CD4-positive, alpha-beta memory T cell (primary cell): ENCODE measurements at places on chromosomes 12 and 14.

GRCh38 chr12:67331828-67332227, 62.7 kb downstream of the CAND1 start:
- no peak for DNase-seq

DNA sequence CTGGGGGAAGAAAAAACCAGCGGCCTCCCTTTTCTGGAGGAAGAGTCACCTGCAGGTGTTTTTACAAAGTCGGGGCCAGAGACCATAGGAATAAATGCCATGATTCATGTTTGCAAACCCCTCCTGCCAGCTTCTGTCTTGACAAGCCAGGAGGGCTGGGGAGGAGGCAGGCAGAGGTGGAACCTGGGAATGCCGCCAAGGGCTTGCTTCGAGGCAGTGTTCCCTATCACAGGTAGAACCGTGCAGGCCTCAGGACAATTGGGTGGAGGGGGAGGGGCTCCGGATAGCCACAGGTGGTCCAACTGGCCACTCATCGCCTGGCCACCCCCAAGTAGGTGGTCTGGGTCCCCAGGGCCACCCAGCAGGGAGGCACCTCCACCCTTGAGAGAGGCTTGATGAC, 14.2 kb upstream of the DLK1 start:
- DNase-seq: no peak

- no peak for DNase-seq
Observed at GRCh38 chr12:127398016-127398710, 868.8 kb upstream of the TMEM132C start.

- no peak for DNase-seq
Observed at GRCh38 chr14:59022144-59022543, 166.3 kb upstream of the DAAM1 start.

- peak; percentile 65 for DNase-seq
Observed at GRCh38 chr12:6950811-6951540, at the start of gene PTPN6. Gene PTPN6, plus strand, starts transcription at chr12:6951356. Its CDS starts 157 bp downstream, at chr12:6951513.

GRCh38 chr12:112937741-112938719, at the start of gene OAS3:
Gene OAS3, plus strand, starts transcription at chr12:112938474. Its CDS starts 57 bp downstream, at chr12:112938531.
- DNase-seq: peak; percentile 68

DNA sequence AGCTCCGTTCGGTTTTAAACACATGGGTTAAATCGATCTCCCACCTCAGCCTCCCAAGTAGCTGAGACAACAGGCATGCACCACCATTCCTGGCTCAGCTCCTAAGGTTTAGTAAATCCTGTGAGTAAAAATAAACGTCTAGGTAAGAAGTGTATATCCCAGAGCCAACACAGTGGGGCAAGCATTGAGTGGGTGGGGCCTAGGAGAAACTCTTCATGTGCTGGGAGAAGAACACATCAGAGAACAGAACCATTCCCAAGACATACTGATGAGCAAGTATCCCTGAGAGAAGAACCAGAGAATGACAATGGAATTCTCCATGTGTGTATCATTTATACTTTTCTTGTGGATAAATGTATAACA, 86.3 kb downstream of the SEC23A start:
- no peak for DNase-seq

DNA sequence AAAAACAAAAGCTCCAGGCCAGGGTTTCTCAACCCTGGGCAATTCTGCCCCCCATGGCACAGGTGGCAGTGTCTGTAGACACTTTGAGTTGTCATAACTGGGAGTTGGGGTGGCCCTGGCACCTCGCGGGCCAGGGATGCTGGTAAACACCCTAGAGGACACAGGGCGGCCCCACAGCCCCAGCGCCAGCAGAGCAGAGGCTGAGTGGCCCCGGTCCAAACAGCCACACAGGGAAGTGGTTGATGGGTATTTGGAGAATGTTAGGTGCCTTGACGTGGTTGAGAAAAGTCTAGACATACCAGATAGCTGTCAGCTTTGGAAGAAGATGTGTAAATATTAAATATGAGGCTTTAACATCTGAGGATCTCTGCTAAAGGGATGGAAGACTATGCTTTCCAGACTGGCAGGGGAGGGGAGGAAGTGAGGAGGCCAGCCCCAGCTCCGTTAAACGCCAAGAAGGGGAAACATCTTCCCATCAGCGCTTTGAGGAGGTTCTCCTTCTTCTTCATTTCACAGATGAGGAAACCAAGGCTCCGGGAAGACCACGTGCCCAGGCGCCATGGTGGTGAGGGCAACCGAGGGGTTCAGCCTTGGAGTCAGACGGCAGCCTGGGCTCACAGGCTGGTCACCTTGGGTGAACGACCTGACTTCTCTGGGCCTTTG, 103.7 kb downstream of the SCARB1 start:
- DNase-seq: no peak

DNA sequence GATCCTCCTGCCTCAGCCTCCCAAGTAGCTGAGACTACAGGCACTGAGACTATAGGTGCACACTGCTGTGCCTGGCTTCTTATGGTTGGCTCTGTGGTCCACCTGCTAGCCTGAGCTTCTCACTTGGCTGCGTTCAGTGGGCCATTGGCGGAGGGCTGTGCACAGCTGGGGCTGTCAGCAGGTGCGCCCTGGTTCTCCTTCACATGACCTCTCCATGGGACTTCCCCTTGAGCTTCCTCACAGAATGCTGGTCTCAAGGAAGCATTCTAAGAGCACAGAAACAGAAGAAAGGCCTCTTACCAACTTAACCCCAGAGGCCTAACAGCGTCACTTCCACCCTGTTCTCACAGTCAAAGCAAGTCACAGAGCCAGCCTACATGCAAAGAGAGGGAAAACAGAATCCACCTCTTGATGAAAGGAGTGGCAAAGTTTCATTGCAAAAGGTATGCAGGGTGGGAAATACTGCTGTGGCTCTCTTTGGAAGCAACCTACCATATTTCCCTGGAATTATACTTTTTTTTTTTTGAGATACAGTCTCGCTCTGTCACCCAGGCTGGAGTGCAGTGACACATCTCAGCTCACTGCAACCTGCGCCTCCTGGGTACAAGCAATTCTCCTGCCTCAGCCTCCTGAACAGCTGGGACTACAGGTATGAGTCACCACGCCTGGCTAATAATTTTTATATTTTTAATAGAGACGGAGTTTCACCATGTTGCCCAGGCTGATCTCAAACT, 9.3 kb downstream of the RILPL2 start:
- peak; percentile 76 for DNase-seq

DNA sequence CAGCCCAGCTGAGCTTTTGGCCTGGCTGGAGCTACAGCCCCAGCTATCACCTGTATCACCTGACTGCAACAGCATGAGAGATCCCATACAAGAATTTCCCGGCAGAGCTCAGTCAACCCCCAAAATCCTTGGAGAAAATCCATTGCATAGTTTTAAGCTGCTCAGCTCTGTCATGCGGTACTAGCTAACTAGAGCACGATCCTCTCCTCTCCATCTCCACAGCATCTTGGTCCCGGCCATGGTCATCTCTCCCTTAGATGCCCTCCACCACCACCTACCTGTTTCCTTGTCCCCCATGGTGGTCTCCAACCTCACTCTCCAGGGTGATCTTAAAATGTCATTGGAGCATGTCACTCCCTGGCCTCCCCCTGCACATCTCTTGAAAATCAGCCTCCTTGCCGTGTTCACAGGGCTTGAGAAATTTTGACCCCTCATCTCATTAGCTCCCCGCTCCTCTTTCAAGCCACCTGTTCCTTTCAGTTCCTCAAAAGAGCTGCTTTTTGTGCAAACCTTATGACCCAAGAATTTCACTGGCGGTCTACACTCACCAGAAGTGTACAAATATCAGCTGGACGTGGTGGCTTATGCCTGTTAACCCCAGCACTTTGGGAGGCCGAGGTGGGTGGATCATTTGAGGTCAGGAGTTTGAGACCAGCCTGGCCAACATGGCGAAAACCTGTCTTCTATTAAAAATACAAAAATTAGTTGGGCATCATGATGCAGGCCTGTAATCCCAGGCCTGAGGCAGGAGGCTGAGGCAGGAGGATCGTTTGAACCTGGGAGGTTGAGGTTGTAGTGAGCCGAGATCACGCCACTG, 8.1 kb upstream of the CLMN start:
- DNase-seq: no peak

- DNase-seq: no peak
Observed at GRCh38 chr14:53149668-53150316, 3.3 kb downstream of the DDHD1 start.

- no peak for DNase-seq
Observed at GRCh38 chr14:61501714-61502458, 180.5 kb downstream of the PRKCH start.

DNA sequence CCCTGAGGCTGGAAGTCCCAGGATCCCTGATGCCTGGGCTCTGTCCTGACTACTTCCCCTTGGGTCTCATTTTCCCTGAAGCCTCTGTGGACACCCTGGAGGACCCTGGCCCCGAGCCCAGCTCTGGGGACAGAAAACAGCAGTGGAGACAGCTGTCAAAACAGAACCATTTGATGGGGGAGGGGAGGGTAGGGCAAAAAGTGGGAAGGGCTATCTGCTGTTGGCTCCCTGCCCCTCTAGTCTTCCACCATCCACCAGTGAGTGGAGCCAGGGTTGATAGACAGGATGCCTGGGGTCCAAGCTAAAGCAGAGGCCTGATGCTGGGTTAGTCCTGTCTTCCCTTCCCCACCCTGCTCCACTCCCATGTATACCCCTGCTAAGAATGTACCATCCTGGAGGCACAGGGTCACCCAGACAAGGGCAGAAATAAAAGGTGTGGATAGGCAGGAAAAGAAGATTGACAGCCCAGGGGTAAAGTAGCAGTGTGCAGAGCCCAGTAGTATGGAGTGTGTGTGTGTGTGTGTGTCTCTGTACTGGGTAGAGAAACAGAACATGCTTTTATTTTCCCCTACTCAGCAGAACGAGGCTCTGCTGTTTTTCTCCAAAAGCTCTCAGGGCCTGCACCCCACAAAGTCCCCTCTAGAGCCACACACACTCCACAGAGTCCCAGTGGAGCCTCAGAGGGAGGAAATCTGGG, 9.8 kb downstream of the ZNF385A start:
- no peak for DNase-seq

- DNase-seq: no peak
Observed at GRCh38 chr14:41900644-41901043, 294.0 kb downstream of the LRFN5 start.

DNA sequence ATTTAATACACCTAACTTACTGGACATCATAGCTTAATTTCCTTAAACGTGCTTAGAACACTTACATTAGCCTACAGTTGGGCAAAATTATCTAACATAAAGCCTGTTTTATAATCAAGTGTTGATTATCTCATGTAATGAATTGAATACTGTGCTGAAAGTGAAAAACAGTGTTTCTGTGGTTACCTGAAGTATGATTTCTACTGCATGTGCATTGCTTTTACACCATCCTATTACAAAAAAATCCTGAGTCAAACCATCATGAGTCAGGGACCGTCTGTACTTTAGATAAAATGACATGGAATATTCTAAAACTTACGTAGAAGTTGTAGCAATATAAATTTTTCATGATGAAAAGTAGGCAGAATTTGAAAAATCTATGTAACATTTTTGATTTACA, 32.8 kb downstream of the TBC1D15 start:
- DNase-seq: no peak

DNA sequence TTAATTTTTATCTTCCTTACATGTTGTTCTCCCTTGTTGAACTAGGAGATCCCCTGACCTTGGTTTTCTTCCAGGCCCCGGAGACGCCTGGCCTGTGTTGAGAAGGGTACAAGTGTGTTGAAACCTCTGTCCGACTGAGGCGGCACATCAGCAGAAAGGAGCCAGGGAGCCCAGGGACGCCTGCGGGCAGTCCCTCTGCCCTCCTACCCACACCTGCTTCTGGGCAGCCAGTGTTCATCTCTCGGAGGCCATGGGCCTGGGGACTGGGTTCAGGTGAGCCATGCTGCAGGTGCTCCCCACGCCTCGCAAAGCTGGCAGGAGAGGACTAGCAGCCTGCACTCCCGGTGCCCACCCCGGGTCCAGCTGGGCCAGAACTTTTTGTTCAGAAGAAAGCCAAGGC, 39.9 kb upstream of the EIF5 start:
- DNase-seq: no peak

GRCh38 chr12:78795934-78796445, 68.6 kb upstream of the SYT1 start:
- no peak for DNase-seq

DNA sequence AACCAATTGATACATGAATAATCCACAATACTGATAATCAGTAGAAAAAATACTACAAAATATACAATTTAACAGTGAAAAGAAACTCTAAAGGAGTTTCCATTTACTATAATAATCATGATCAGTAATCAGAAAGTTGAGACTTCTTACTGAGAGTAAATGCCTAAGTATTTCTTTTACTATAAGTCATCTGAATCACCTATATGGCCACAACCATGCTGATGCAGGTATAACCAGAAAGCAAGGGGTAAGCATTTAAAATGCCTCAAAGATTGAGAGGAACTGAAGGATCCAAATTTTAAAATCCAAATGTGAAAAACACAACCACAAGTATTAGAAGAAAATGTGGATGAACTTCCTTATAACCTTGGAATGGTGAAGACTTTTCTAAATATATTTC, 23.4 kb downstream of the CDK17 start:
- no peak for DNase-seq

GRCh38 chr12:70660620-70661219, 23.5 kb upstream of the PTPRB start:
- no peak for DNase-seq

GRCh38 chr14:88025313-88025712, 20.4 kb downstream of the GPR65 start:
- no peak for DNase-seq

DNA sequence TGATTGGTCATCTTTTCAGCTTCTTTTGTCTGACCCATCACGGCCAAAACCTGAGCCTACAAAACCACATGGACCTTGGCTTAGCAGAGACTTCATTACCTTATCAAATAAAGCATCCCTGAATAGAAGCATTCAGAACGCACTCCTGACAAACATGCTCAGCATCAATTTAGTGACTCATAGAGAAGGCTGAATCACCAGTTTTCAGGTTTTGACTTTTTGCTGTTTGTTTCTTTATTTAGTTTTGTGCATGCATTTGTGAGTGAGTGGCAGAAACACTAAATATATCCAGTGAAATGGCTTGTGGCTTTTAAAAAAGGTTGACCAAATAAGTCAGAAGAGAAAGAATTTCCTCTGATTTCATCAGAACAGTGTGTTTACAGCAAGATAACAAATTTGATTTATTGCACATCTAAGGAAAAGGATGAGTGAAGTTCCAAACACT, 19.0 kb upstream of the OVCH1 start:
- DNase-seq: no peak

DNA sequence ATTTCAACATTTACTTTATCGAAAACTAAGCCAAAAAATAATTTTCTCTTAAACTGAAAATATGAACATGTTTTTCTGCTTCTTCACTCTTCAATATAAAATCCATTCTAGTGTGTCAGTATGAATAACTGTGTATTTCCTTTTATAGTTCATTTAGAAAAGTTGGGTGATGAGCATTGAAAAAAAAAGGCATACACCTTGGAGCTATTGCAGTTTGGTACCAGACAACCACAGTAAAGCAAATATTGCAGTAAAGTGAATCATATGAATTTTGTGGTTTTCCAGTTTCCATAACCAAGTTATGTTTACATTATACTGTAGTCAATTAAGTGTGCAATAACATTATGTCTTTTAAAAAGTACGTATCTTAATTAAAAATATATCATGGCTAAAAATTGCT, 195.0 kb upstream of the FOXG1 start:
- DNase-seq: no peak

- no peak for DNase-seq
Observed at GRCh38 chr12:18250313-18250916, 10.9 kb upstream of the PIK3C2G start.
